ENCODE measurements at places on chromosomes 5 and 9. TPM values are rescaled to one million over a fixed set of nuclear protein-coding genes. Genes with fewer than 3 reads are reported as not detected.

- DNase-seq: no peak
- H3K4me3 ChIP-seq: no peak overlapping the region
- H3K27me3 ChIP-seq: peaks cover 12% of the 10 kb centered on the region
- no peaks in the 10 kb centered on the region for H3K36me3 ChIP-seq
- peak overlapping the region; percentile 70 for H3K27ac ChIP-seq
These were observed 177.9 kb downstream of the C9orf50 start for GRCh38 chr9:129442803-129443511.

The GDA gene
- 13.4 TPM for total RNA-seq

The OTP gene
- 0.31 TPM for total RNA-seq

The FAM200C gene
- 8.1 TPM for total RNA-seq

- no peak overlapping the region for H3K4me3 ChIP-seq
- peak overlapping the region; percentile 74 for H3K27ac ChIP-seq
- H3K4me1 ChIP-seq: peaks cover 32% of the 10 kb centered on the region
- no peak for DNase-seq
- peaks cover under 1% of the 10 kb centered on the region for H3K27me3 ChIP-seq
These were observed 28.8 kb downstream of the C5orf15 start for GRCh38 chr5:133939668-133940067.

The MLANA gene
- total RNA-seq: 12.1 TPM

The LMAN2 gene
- 129 TPM for total RNA-seq

- DNase-seq: no peak
- peaks cover 24% of the 10 kb centered on the region for H3K4me1 ChIP-seq
- H3K4me3 ChIP-seq: peak overlapping the region; percentile 98
- H3K27ac ChIP-seq: peak overlapping the region; percentile 90
- peaks cover 3% of the 10 kb centered on the region for H3K27me3 ChIP-seq
These were observed 1.4 kb downstream of the EFNA5 start for GRCh38 chr5:107669096-107670031.

DNA sequence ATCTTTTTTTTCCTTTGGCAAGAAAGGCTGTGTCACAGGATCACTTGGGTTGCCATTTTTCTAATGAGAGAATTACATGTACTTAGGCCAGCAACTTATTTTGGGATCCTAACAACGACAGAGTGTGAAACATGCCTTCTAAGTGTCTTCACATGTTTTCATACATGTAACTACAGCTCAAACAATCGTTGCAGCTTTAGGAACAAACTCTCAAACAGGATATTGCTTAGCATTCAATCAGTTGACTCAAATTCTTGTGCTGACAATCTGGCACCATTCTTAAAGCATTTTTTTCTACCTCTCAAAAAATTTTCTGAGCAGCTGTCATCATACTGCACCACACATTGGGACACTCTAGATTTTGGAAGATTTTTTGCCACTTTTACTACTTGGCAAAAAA, 435.5 kb downstream of the HINT1 start:
- H3K4me3 ChIP-seq: no peak overlapping the region
- no peaks in the 10 kb centered on the region for H3K4me1 ChIP-seq
- DNase-seq: no peak
- no peaks in the 10 kb centered on the region for H3K36me3 ChIP-seq
- H3K27ac ChIP-seq: no peak overlapping the region
- no peaks in the 10 kb centered on the region for H3K27me3 ChIP-seq

- no peak for DNase-seq
- no peak overlapping the region for H3K4me3 ChIP-seq
- H3K4me1 ChIP-seq: peaks cover 11% of the 10 kb centered on the region
These were observed 45.6 kb downstream of the APTX start for GRCh38 chr9:32955655-32956478.

DNA sequence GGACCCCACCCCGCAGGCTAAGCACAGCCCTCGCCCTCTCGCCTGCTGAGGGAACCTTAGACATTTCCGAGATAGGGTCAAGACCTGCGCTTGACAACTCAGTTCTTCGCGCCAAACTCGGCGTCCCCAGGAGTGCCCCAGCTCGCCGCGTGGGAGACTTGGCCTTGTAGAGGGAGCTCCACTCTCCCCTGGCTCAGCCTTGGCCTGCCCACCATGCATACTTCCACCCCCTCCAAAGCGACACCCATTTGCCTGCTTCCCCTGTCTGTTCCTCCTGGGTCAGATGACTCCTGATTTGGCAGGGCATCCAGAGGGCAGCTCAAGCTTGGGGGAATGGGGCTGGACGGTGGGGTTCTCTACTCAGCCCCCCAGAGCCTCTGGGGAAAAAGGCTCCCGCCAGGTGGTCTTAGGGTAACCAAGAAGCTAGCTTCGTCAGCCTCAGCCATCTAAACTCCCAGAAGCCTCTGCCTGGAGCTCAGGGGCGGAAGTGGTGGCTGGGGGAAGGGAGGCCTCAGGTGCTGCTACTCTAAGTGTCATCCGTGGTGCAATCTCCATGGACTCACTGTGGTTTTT, 560 bp downstream of the DOCK2 start:
- no peak for DNase-seq
- H3K4me1 ChIP-seq: no peaks in the 10 kb centered on the region
- no peaks in the 10 kb centered on the region for H3K36me3 ChIP-seq

GRCh38 chr9:4541856-4542255, 51.6 kb downstream of the SLC1A1 start:
- H3K27me3 ChIP-seq: no peaks in the 10 kb centered on the region
- peaks cover 4% of the 10 kb centered on the region for H3K4me1 ChIP-seq
- H3K27ac ChIP-seq: no peak overlapping the region
- H3K4me3 ChIP-seq: no peak overlapping the region
- H3K36me3 ChIP-seq: no peaks in the 10 kb centered on the region

DNA sequence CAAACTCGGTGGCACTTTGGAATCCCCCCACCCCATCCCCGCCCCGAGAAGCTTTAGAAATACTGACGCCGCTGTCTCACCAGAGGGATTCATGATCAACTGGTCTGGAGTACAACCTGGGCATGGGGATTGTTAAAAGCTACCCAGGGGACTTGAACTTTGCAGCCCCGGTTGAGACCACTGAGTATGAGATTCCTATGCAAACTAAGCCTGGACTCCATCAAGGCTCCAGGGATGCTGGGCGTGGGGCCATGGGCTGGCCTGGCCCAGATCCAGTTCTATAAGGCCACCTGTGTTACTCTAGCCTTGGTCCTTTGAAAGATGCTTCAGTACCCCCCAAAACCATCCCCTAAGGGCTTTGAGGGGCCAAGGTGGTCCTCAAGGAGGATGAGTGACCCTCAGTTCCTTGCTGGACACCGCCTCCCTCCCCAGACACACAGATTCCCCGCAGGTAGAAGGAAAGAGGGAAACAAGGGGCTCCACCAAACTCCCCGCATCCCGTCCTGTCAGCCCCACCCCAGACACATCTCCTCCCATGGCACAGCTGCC, 68.5 kb downstream of the MRPL36 start:
- H3K36me3 ChIP-seq: no peaks in the 10 kb centered on the region
- DNase-seq: peak; percentile 37
- H3K27ac ChIP-seq: no peak overlapping the region
- H3K4me3 ChIP-seq: no peak overlapping the region
- H3K4me1 ChIP-seq: no peaks in the 10 kb centered on the region
- H3K27me3 ChIP-seq: peaks cover 32% of the 10 kb centered on the region

GRCh38 chr5:143601917-143602333, 198.4 kb upstream of the NR3C1 start:
- no peaks in the 10 kb centered on the region for H3K4me1 ChIP-seq
- no peaks in the 10 kb centered on the region for H3K36me3 ChIP-seq
- no peak overlapping the region for H3K4me3 ChIP-seq

The TAS2R1 gene
- total RNA-seq: not detected

The LYSMD3 gene
- 15.0 TPM for total RNA-seq

- DNase-seq: no peak
- no peaks in the 10 kb centered on the region for H3K36me3 ChIP-seq
- H3K4me1 ChIP-seq: no peaks in the 10 kb centered on the region
- H3K27ac ChIP-seq: no peak overlapping the region
These were observed 82.2 kb upstream of the IL12B start for GRCh38 chr5:159412284-159413046.

The EFNA5 gene
- 65.0 TPM for total RNA-seq

DNA sequence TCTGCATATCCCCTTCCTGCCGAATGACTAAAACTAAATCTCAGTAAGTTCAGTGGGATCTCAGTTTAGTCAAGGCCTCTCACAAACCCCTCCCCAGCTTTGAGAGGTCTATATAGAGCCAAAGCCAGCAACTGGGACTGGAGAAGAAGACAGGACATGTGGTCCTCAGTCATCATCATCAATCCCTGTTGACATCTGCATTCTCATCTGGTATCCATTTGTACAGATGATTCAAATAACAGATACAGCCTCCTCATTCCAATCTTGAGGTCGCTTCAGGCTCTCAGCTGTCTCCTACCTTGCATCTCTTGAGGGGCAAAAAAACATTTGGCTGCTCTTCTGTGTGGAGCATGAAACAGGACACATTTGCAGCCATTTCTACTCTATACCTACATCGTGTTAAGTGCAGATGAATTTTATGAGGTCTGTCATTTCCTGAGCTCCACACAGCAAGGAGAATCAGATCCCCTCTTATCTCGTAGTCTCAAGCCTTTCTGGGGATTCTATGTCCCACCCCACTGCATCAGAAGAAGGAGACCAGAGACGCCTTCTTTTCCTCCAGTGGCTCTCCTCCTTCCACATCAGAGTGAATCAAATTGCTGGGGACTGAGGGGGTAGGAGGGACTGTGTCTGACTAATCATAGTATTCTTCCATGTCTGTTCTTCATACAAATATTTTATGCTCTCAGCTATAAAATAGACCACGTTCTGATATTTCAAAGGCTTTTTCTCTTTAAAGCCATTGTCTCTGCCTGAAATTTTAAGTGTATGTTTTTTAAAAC, 4.7 kb upstream of the RECK start:
- no peaks in the 10 kb centered on the region for H3K4me1 ChIP-seq
- H3K36me3 ChIP-seq: no peaks in the 10 kb centered on the region
- no peak overlapping the region for H3K4me3 ChIP-seq
- DNase-seq: no peak
- H3K27ac ChIP-seq: no peak overlapping the region
- H3K27me3 ChIP-seq: peaks cover 29% of the 10 kb centered on the region

GRCh38 chr9:103991698-103992097, 102.4 kb upstream of the SMC2 start:
- H3K27ac ChIP-seq: no peak overlapping the region
- H3K36me3 ChIP-seq: no peaks in the 10 kb centered on the region
- no peaks in the 10 kb centered on the region for H3K27me3 ChIP-seq
- no peak for DNase-seq

The NR5A1 gene
- total RNA-seq: 0.26 TPM

GRCh38 chr5:59040024-59040803, 457.3 kb downstream of the RAB3C start:
- DNase-seq: no peak
- peak overlapping the region; percentile 87 for H3K4me3 ChIP-seq
- peaks cover 3% of the 10 kb centered on the region for H3K36me3 ChIP-seq
- peak overlapping the region; percentile 17 for H3K27ac ChIP-seq
- peaks cover 3% of the 10 kb centered on the region for H3K27me3 ChIP-seq
- peaks cover 20% of the 10 kb centered on the region for H3K4me1 ChIP-seq

- peaks cover 9% of the 10 kb centered on the region for H3K4me1 ChIP-seq
- DNase-seq: no peak
- no peak overlapping the region for H3K27ac ChIP-seq
- H3K4me3 ChIP-seq: no peak overlapping the region
- no peaks in the 10 kb centered on the region for H3K36me3 ChIP-seq
These were observed 330.0 kb downstream of the PSAT1 start for GRCh38 chr9:78626971-78627370.

- DNase-seq: no peak
- peaks cover 23% of the 10 kb centered on the region for H3K4me1 ChIP-seq
- peaks cover 25% of the 10 kb centered on the region for H3K27me3 ChIP-seq
These were observed 7.6 kb downstream of the NTRK2 start for GRCh38 chr9:84677080-84677479.

The ATOSB gene
- 15.6 TPM for total RNA-seq

The CCL27 gene
- total RNA-seq: 0.43 TPM

DNA sequence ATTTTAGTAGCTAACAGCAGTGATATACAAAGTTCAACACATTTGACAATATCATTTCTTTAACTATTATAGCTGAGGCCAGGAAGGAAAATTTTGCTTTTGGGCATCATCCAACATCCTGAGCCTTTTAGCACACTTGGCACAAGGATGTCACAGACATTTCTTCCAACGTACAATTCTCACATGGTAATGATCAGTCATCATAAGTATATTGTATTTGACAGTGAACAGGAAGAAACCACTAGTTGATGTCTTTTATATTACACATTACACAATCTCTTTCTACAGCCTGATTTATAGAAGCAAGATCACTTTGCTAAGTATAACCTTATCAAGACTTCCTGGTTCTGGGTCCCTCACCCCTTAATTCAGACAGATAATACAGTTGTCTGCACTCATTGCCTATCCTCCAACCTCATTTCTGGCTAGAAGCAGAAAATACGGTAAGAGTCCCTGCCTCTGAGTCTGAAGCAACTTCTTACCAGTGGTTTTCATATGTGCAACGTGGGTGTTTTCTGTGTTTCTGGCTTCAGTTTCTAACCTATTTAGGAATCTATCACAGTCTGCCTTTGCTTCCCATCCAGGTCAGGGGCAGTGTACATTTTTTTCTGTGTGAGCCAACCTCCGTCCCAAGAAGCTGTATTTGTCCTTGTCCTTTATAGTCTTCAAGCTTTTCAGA, 167.8 kb downstream of the PAM start:
- no peaks in the 10 kb centered on the region for H3K27me3 ChIP-seq
- H3K4me1 ChIP-seq: peaks cover 12% of the 10 kb centered on the region
- no peak for DNase-seq
- no peak overlapping the region for H3K27ac ChIP-seq
- H3K36me3 ChIP-seq: peaks cover 6% of the 10 kb centered on the region

DNA sequence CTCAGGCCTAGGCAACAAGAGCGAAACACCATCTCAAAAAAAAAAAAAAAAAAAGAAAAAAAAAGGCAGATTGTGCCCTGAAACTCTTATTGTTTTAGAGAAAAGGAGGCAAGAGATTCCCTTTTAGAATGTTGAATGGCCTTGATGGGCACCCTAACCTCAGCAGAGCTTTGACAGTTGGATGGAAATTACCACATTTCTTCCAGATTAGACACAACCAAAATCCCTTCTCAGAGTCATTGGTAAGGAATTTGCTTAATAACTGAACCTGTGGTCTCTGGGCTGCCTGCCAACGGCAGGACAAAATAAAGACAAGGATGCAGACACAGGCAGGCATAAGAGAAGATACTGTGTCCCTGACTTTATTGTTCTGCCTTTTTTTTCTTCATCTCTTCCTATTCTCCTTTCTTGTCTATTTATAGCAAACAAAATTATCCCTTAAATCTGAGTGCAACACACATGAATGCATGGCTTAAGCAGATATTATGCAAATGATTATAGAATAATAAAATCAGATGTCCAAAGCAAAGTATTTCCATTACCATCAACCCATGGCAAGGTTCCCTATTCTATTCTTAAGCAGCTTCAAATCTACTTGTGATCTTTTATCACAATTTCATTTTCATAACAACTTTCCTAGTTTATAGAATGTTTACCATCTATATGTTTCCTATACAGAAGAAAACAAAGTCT, 37.3 kb upstream of the TRIO start:
- no peak overlapping the region for H3K27ac ChIP-seq
- no peak overlapping the region for H3K4me3 ChIP-seq
- no peaks in the 10 kb centered on the region for H3K36me3 ChIP-seq
- peaks cover 5% of the 10 kb centered on the region for H3K27me3 ChIP-seq
- no peak for DNase-seq

DNA sequence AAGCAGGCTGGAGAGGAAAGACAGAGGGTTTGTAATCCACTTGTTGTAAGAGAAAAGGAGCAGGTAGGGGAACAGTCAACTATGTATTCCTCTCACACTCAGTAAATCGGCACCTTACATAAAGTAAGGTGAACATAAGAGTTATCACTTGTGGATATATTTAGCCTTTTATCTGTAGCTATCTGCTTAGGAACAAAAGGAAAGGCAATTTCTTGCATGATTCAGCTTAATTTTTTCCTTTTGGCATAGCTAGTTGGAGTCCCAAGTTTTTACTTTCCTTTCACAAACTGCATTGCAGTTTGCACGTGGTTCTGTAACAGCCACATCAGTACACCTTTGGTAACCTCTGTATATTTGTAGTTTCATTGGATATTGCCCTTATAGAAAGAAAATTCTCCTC, 250.9 kb upstream of the PIK3R1 start:
- no peaks in the 10 kb centered on the region for H3K27me3 ChIP-seq
- H3K4me1 ChIP-seq: peaks cover 20% of the 10 kb centered on the region
- no peaks in the 10 kb centered on the region for H3K36me3 ChIP-seq
